NCI-H187 treated with DMSO at 0.1 percent for 48 hours (cell line): ENCODE measurements at places on chromosomes 12 and 14.

DNA sequence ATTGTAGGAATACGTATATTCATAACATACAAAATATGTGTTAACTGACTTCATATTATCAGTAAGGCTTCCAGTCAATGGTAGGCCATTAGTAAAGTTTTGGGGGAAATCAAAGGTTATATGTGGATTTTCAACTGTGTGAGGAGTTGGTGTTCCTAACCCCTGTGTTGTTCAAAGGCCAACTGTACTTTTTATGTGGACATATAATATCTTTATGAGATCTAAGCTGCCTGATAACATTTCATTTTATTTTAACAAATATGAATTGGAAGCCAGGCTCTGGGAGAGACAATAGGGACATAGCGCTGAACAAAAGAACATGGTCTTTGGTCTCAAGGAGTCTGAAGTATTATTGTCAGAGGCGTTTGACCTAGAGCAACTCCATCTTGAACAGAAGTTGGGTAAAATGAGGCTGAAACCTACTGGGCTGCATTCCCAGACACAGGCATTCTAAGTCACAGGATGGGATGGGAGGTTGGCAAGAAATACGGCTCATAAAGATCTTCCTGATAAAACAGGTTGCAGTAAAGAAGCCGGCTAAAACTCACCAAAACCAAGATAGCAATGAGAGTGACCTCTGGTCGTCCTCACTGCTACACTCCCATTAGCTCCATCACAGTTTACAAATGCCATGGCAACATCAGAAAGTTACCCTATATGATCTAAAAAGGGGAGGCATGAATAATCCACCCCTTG, 147.2 kb downstream of the KSR2 start:
- no peak for DNase-seq

- DNase-seq, result no peak
Measured at GRCh38 chr12:3755898-3756297, 3.0 kb upstream of the CRACR2A start.

GRCh38 chr14:60658909-60659585, 9.8 kb upstream of the SIX1 start:
- peak; percentile 61 for DNase-seq

DNA sequence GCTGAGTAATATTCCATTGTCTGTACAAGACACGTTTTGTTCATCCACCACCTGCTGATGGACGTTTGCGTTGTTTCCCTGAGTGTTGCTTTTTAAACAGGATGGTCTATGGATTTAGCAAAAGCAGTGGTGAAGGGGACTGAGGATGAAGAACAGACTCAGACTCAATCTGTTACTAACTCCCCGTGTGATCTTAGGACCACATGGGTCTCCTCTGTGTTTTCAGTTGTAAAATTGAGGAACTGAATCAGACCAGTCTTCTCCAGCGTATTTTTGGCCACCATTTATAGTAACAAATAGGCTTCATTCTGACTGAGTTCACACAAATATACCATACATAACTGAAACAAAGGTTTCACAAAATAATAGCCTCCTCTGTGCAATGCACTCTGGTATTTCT, 85.6 kb downstream of the FOXN3 start:
- no peak for DNase-seq

- no peak for DNase-seq
Measured at GRCh38 chr14:50353126-50353525, 41.0 kb downstream of the DMAC2L start.

DNA sequence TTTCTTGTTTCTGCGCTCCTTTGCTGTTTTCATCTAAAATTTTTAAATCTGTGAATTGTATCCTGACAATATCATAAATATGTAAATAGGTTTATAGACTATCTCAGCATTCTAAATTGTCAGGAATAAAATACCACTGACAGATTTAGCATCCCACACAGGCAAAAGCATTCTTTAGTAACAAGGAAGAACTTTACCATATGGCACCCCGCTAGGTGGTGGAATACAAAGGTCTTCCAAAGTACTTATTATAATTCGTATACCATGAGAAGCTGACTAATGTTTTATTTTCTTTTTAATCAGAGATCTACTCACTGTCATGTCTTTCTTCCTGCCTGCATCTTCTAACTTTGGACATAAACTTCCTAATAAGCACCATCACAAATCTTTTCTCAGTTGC, 328.8 kb upstream of the NOVA1 start:
- DNase-seq, result no peak

DNA sequence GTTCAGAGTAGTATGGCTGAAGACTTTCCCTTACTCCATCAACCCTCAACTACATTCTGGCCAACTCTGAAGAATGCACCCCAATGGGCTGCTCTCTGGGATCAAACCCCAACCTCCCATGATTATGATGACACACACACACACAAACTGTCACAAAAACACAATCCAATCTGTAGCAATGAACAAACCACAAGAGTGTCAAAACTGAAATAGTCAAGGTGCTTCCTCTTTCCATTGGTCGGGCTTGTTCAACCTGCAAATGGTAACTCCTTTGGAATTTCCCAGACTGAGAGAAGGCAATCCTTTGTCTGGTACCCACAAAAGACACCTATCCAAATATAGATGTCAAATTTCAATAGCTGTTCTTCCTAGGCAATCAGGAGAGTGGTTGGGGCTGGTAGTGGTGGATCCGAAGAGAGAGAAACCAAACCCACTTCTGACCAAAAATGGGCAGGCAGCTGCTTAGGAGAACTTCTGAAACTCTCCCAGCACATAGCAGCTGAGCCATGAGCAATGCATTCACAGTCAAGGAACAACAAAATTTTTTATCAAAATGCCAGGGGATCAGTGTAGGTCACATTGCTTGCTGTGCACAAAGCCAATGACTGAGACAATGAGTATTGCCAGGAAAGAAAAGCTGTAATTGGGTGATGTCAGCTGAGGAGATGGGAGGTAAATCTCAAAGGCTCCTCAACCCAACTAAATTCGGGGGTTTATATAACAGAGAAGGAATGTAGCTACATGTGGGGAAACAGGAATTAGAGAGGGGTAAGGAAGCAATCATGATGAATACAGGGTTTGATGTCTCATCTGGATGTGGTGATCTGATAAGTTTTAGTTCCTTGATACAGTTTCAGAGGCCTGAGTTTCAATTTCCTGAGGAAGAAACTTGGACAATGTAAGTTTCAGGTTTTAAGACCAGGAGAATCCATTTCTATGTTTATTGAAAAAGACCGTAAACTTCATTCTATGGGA, 191.4 kb downstream of the KITLG start:
- no peak for DNase-seq

DNA sequence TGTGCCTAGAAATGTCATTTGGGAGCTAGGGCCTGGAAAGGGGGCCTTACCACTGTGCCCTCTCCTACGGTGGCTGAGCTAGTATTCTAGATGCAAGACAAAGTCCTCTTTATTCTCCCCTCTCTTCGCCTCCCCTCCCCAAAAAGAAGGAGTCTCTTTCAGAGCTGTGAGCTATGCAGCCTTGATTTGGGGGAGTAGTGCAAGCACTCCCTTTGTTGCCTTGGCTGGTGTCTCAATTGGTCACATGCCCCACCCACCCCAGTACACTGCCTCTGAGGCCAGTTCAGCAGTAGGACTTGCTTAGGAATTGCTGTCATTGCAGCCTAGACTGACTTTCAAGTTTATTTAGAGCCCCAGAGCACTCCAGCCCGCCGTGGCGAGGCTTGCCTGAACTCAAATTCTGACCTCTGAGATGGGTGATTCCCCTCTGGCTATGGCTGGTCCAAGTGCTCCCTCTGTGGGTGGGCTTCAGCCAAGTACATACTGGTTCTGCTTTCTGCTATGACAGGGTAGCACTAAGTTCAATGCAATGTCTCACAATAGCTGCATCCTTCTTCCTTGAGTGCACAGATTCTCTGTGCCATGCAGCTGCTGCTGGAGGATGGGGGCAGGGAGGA, 37.0 kb upstream of the FBXO33 start:
- no peak for DNase-seq

GRCh38 chr12:93612776-93613175, 40.3 kb downstream of the SOCS2 start:
- DNase-seq, result no peak

GRCh38 chr12:102481705-102482425, 1.5 kb upstream of the IGF1 start:
- no peak for DNase-seq

GRCh38 chr14:106790189-106791036, 1264.0 kb downstream of the TMEM121 start:
- peak; percentile 51 for DNase-seq

- DNase-seq, result no peak
Measured at GRCh38 chr12:123767613-123768012, 5.5 kb downstream of the DNAH10 start.

DNA sequence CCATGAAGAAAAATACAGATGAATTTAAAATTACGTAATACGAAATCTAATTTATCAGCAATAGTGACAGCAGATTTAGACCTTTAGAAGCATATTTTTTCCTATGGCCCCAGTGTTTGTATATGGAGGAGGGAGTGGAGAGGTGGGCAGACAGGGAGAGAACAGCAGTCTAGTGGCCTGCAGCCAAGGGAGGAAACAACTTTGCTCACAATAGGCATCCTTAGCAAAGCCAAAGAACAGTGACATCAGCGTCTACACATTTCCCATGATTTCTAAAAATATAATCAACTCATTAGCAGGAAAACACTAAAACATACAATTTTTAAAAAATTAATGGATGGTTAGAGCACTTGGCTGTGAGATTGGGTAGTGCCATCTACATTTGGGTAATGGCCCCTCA, 622.6 kb upstream of the ATP2B1 start:
- no peak for DNase-seq

DNA sequence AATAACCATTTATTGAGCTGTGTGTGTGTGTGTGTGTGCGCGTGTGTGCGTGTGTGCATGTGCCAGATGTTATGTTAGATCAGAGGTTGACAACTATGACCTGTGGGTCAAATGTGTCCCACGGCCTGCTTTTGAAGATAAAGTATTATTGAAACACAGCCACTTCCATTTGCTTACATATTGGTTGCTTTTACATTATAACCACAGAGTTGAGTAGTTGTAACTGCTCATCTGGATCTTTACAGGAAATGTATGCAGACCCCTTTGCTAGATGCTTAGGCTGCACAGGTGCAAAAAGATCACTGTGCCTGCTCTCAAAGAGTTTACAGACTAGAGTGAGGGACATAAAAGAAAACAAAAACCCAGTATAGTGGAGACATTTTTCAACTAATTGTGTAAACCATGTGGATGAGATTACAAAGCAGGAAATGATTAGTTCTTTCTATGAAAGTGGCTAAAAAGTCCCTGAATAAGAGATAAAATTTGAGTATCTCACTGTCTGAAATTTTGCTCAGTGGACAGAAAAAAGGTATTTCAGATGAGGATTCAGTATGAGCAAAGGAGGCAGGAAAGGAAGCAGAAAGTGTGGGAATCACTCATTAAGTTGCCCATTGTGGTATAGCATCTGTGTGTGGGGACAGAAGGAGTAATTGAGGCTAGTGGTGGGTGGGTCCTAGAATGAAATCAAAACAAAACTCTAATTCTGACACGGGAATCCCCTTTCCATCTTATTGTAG, 188.4 kb downstream of the PAH start:
- DNase-seq, result no peak

GRCh38 chr12:57498132-57498502, 10.2 kb downstream of the MARS1 start:
- no peak for DNase-seq

DNA sequence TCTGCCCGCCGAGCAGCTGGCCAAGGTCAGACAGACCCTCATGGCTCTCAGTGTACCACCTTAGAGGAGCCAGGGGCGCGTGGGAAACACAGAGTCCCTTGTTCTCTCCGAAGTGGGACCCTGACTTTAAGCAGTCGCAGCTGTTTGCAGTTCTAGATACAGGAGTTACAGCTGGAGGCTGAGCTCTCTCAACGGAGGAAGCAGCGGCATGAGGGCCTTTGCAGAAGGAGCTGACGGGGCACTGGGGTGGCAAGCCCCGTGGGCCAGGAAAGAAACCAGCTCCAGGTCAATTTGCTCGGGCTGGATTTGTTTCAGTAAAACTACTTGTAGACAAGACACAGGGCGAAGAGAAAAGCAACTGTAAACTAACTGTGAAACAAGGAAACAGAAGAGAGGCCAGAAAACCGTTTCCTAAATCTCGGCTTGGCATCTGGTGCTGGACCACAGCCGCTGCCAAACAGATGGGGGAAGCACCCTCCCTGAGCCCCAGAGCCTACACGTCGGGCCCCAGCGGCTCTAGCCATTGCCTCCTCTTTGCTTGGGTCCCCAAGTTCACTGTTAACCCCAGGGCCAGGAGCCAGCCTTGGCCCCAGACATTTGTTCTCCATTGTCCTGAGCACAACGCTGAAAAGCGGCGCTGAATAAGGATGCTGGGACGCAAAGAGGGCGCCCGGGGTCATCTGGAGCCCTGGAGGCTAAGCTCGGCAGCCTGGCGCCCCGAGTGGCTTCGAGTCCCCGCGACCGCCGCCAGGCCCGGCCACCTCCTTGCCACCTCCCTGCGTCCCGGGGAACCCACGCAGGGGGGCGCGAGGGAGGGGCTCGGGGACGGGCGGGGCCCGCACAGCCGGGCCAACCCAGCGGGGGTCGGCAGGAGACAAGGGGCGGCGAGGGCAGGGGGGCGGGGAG, 914 bp upstream of the PACS2 start:
- no peak for DNase-seq

DNA sequence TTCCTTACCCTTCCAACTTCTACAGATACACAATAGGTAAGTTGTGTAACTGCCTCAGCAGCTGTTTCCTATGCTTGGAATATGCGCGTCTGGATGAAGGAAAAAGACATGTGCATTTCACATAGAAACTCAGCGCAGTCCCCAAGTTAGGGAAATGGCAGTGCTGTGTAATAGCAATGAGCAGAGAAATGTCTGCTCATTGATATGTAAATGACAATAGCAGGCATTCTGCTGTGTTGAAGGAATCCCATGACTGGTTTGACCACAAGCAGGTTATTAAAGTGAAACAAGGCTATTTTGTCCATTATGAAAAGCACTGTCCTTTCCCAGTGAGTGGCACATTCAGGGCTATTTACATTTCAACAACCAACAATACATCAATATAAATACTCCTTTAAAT, 106.6 kb downstream of the BTG1 start:
- DNase-seq, result no peak

DNA sequence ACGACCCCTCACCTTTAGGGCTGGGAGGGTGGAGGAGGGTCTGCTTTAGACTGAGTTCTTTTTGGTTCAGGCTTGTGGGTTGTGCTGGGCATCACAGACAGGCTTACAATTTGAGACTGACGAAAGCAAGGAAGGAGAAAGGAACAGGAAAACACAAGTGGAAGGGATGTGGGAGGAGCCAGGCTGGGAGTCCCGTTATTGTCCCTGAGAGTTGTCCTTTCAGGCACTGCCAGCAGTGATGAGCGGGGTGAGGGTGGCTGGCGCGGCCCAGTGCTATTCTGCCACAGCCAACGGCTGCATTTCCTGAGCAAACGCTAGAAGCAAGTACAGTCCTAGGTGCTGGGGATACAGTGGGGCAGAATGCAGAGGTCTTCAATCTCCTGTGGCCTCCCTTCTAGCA, 29.2 kb upstream of the TSPAN9 start:
- no peak for DNase-seq

- DNase-seq, result no peak
Measured at GRCh38 chr14:104887623-104888488, 22.8 kb downstream of the CEP170B start.
